ENCODE measurements at places on chromosomes 11 and 22.
A peak's percentile ranks its signal among the peaks of the same experiment; 100 is the strongest.

DNA sequence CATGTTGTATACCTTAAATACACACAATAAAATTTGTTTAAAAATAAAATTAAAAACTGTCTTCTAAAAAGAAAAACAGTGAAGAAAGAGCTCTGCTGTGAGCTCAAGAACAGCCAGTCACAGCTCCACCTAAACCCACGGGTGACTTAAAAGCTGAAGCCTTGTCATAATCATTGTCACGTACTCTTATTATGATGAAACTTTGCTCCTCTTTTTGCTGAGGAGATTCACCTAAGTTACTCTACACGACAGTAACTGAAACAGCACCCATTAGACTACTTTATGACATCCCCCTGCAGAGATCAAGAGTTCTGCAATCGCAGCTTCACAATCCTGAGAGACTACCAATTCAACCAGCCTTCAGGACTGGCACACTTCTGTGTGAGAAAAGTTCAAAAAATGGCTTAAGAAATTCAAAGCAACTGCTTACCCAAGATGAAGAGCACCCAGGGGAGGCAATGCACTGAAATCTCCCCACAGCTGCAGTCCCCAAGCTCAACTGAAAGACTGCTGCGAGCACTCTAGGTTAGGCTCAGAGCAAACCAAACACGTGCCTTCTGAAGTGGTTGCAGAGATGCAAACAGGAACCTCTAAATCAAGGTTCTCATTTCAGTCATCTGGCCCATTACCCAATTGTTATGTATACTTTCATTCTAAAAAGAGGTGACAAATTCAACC is at the start of gene JAML:
Gene JAML, minus strand, starts transcription at position 501 of the 678 bp plus-strand sequence. CDS start 10,145 bp downstream, outside the sequence.
- DNase-seq: no peak

- DNase-seq: no peak
Observed at GRCh38 chr11:96280444-96280843, 62.6 kb downstream of the MAML2 start.

DNA sequence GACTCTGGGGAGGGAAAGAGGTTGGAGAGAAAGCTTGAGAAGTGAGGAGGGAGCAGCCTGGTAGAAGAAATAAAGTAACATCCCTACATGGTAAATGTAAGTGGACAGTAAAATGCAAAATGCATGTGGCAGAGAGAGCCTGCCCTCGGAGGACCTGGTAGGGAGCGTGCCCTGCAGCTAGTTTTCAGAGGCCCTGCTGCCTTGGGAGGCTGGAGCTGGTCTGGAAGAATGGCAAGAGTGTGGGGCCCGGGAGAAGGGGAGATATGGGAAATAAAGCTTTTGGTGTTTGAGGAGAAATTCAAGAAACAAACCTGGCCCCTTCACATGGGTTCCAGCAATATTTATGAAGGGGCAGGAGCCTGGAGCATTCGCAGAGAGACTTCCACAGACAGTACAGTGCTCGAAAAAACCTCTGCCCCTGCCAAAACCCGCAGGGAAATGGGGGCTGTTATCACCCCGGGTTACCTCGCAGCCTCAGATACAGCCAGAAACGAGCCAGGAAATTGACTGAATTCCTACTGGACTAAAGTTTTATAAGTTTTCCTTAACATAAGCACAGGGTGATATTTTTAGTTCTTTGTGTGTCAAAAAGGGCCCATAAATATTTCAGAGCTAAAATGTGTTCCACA is 363.0 kb downstream of the TENM4 start:
- DNase-seq: no peak

GRCh38 chr11:112513417-112513816 is 252.8 kb upstream of the PLET1 start:
- DNase-seq: no peak

GRCh38 chr11:73313652-73314051 is 5.6 kb downstream of the ARHGEF17 start:
- peak; percentile 54 for DNase-seq
